Right renal pelvis (tissue), 4 donors: ENCODE measurements at places on chromosomes 11 and 22. TPM values are rescaled to one million over a fixed set of nuclear protein-coding genes. Genes with fewer than 3 reads are reported as not detected.

FJX1 gene
- 21.4 TPM for polyA plus RNA-seq

ROBO4 gene
- 20.7 TPM for polyA plus RNA-seq

MS4A3 gene
- 0.61 TPM for polyA plus RNA-seq

DDI1 gene
- polyA plus RNA-seq, result not detected

APOA5 gene
- polyA plus RNA-seq, result not detected

GPR83 gene
- polyA plus RNA-seq, result 0.84 TPM

POU2AF1 gene
- 1.0 TPM for polyA plus RNA-seq

USP2 gene
- 13.6 TPM for polyA plus RNA-seq

CNTF gene
- 1.5 TPM for polyA plus RNA-seq

VWCE gene
- 1.9 TPM for polyA plus RNA-seq

APOL5 gene
- polyA plus RNA-seq, result not detected

GLYATL1 gene
- 178 TPM for polyA plus RNA-seq

ALG9 gene
- 46.3 TPM for polyA plus RNA-seq

SLC36A4 gene
- polyA plus RNA-seq, result 18.7 TPM

APLNR gene
- 95.1 TPM for polyA plus RNA-seq

E2F8 gene
- polyA plus RNA-seq, result 9.0 TPM

CD59 gene
- 256 TPM for polyA plus RNA-seq

TOMT gene
- not detected for polyA plus RNA-seq

MAPK11 gene
- polyA plus RNA-seq, result 8.8 TPM

TESMIN gene
- 21.3 TPM for polyA plus RNA-seq

MAJIN gene
- 1.1 TPM for polyA plus RNA-seq

MMP7 gene
- 27.4 TPM for polyA plus RNA-seq

SBF2 gene
- polyA plus RNA-seq, result 56.5 TPM

BET1L gene
- 44.5 TPM for polyA plus RNA-seq

MRGPRE gene
- polyA plus RNA-seq, result not detected

SOX6 gene
- polyA plus RNA-seq, result 23.1 TPM

TMEM151A gene
- polyA plus RNA-seq, result 0.05 TPM

MUC6 gene
- polyA plus RNA-seq, result 11.3 TPM

NELL1 gene
- 2.4 TPM for polyA plus RNA-seq

OPCML gene
- 15.9 TPM for polyA plus RNA-seq

SOX10 gene
- 3.8 TPM for polyA plus RNA-seq

FZD4 gene
- polyA plus RNA-seq, result 69.2 TPM

SAA4 gene
- not detected for polyA plus RNA-seq

PAFAH1B2 gene
- polyA plus RNA-seq, result 73.4 TPM

CRYBA4 gene
- polyA plus RNA-seq, result not detected

SAA2 gene
- polyA plus RNA-seq, result not detected

YAP1 gene
- polyA plus RNA-seq, result 207 TPM

SCGB2A2 gene
- not detected for polyA plus RNA-seq

CRYBB3 gene
- polyA plus RNA-seq, result 0.32 TPM

CFAP68 gene
- 47.9 TPM for polyA plus RNA-seq

VSIG2 gene
- 17.1 TPM for polyA plus RNA-seq
